Frontal cortex (tissue), 4 donors: ENCODE measurements at places on chromosomes 12 and 14. TPM values are rescaled to one million over a fixed set of nuclear protein-coding genes. Genes with fewer than 3 reads are reported as not detected.

DNA sequence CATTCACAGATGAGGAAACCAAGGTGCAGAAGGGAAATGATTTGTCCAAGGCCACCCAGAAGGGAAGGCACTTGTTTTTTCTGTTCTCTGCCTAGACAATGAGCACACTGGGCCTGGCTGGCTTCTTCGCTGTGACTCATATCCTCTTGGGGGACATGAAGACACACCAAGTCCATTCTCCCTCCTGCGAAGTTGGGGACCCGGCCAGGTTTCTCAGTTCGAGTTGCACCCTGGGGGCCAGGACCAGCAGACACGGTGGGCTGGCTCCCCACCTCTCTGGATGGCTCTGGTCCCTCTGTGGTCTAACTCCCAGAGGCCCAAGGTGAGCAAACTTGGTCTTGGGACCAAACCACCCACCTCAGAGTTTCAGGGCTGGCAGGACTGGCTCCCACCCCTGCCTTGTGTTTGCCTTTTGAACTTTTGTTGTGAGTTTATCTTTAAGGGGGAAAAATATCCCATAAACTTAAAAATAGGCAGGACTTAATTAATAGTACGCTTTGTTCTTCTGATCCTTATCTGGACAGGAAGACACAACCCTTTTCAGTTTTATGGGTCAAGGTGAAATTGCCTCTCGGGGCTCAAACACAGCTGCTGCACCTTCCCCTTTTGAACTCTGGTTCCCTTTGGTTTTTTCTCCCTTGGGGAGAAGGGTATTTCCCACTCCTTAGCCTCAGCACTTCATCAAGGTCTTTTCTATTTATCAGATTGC is 9.0 kb upstream of the MLEC start:
- DNase-seq = no peak

DNA sequence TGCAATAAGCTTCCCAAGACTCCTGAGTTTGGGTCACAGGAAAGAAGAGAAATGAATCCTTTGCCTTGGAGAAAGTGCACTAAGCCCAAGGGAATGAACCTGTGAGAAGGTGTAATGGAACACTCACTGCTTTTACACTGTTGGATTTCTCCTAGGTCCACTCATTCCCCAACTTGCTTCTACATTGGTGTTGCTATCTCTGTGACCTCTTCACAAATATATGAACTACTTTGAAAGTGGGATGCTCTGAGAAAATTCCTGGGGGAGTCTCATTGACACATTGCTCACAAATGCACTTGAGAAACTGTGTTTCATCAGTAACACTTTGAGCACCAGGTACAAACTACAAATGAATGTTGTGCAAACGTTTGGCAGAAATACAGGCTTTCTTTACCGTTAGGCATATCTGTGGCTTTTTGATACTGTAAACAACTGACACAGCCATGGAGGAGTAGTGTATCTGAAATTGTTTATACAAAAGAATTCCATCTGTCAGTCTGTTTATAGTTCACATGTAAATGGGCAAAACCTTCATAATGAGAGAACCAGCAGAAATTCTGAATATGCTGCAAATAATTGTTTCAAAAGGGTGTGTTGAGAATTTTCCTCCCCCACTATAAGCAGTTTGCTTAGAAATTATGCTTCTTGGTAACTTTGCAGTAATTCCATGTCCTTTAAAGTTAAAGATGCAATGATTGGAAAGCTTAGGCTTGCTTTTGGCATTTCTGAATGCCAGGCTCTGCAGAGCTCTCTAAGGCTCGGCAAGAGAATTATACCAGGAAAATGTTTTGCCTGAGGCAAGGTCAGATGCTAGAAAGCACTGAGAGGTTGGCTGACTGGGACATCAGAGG is 348.5 kb upstream of the DDHD1 start:
- DNase-seq = no peak

The NANOG gene
- not detected for total RNA-seq

DNA sequence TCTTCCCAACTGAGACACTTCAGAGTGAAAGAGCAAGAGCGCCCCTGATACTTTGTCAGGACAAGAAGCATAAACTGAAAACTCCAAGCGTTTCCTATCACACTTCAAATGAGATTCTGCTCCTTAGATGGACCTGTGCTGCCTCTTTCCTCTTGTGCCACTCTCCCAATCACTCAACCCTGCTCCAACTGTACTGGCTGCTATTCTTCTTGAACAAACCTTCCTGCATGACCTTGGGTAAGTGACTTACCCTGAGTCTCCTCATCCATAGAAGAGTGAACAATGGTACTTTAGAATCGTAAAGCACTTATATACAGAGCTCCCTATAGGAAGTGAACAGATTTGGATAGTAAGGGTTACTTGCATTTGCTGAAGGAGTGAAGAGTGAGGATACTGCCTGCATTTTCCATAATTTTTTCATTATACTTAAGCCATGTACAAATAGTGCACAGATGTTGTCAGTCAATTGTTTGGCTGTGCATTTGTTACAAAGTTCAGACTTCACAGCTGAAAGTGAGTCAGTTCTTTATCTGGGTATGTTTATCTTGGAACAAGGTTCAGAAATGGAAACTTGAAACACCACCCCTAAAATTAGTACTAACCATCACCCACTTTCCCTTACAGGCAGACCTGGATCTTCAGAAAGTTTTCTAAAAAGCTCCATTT is 10.8 kb downstream of the MTERF2 start:
- no peak for DNase-seq
